Stimulated activated CD8-positive, alpha-beta memory T cell treated with anti-CD3 and anti-CD28 coated beads, Interleukin-7, amount 100 ng/mL, for 4 hours (primary cell): ENCODE measurements at places on chromosomes 5 and 9.

DNA sequence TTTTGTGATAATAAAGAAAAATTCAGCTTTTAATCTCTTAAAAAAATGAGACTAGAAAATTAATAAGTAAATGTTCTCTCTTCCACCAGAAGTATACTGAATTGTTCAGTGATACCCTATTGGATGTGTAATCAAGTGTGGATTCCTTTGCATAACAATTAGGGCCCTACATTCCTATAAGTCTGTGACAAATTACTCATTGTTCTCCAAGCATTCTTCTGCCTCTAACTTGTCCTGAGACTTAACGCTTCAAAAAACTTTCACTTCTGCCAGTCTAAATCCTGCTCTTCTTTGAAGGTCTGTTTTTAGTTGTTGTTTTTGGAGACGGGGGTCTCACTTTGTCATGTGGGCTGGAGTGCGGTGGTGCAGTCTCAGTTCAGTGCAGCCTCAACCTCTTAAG, 9.2 kb upstream of the DDX46 start:
- no peak for DNase-seq

GRCh38 chr9:100720922-100721321, 143.0 kb downstream of the CAVIN4 start:
- no peak for DNase-seq

GRCh38 chr5:101782352-101783103, 513.6 kb downstream of the SLCO4C1 start:
- no peak for DNase-seq

DNA sequence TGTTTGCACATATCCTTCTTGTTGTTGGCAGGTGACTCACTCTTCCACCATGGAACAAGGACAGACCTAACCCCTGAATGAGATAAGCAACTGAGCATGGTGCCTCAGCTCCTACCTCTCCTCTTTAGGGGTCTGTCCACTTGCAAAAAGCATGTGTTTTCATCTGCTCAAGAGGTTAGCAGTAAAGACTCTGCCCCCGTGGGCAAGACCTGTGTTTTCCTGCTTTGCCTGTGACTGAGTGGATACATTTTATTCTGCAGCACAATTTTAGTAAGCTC, 111.0 kb upstream of the LIFR start:
- DNase-seq, result no peak

DNA sequence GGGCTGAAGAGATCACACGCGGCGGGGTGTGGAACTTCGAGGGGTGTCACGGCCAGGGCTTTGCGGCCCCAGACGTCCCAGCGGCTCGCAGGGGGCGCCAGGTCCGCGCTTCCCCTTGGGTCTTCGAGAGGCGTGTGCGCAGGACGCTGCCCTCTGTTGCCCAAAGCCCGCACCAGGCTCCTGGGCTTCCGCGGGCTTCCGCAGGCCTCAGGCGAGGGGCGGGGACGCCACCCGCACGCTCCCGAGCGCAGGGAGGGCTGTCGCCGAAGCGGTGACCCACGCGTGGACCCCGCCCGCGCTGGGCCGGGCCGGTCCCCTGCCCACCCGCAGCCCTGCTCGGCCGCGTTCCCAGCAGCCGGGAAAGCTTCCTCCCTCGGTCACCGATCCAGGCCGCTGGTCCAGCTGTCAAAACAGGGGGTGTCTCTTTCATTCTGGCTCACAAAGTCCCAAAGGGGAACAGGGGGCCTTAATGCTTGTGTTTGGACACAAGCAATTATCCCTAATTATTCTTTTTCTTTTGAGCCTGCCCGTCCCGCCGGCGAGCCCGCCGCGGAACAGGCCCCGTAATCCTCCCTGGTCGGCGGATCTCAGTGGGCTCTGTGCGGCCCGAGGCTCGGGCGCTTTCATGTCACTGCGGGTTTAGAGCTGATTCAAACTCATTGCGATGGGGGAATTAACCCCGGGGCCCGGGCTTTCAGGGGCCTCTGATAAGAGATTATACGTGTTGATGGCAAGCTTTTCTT, 60.6 kb downstream of the TMEM174 start:
- DNase-seq, result no peak

DNA sequence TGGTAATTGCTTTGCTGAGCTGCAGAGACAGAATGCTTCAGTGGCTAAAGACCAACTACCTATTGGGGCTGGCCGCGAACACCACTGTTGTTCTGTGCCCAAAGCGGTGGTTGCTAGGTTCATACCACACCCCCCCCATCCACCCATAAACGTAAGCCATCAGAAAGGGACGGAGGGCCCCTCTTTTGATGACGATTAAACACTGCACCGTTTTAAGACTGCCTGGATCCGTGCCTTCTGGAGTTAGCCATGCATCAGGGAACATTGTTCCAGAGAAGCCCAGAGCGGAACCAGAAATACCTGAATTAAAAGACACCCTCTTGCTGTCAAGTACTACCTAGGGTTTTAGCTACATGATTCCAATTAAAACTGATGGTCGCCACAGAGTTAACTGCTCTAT, 369.1 kb upstream of the DAP start:
- DNase-seq, result no peak

DNA sequence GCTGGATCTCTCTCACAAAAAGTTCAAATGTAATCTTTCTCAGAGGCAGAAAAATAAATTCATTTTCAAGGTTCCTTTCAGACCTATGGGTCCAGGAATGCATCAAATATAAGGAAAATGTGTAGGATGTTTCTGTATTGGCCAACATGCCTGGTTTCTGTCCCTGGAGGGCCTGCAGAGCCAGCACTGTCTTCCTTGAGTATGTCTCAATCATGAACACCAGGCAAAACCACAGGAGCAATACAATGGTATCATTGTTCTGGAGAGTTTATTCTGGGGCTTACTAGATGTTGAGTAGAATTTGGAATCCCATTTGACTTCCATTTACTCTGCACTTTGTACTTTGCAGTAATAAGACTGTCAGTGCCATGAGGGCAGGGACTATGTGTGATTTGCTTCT, 23.5 kb downstream of the INSYN2B start:
- DNase-seq, result no peak

- DNase-seq, result no peak
Measured at GRCh38 chr9:5764130-5764868, 68.6 kb downstream of the ERMP1 start.

GRCh38 chr5:169910393-169910792, 69.9 kb downstream of the INSYN2B start:
- no peak for DNase-seq

DNA sequence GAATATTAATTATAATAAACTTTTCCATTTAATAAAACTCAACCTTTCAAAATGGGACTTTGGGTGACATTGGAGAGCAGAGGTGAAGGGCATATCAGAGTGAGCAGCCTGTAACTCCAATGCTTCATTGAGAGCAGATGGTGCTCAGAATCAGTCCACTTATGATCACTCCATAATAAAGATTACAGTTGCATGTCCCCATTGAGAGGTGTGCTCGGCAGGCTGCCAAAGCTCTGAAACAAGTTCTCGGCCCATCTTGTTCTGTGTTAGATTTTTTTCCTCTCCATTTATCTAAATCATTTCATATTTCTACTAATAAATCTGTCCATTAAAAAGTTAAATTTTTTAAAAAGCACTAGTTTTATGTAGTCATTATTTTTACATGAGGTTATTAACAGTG, 1786.4 kb upstream of the WWC1 start:
- DNase-seq, result no peak

DNA sequence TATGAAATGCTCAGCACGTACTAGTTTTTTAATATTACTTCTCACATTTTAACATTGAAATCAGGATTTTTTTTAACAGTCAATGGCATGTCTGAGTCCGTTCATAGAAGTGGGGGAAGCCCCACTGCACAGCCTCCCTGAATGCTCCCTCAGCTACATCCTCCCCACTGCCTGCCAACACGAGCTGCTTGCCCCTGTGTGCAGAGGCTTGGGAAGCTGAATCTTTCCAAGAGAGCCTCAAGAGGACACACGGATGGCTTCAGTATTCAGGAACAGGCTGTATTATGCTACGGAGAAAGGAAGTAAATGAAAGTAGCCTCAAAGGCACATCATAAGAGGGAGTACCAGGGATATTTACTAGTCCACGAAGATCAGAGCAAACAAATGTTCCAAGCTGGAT, 248.7 kb downstream of the SPOCK1 start:
- no peak for DNase-seq

GRCh38 chr9:132739710-132740310, 69.5 kb downstream of the GTF3C4 start:
- no peak for DNase-seq

GRCh38 chr5:55232985-55233928, at the start of gene CCNO:
Gene CCNO, minus strand, starts transcription at chr5:55233608. Its CDS starts 85 bp downstream, at chr5:55233523.
- no peak for DNase-seq

GRCh38 chr5:65907135-65907534, 19.2 kb upstream of the ERBIN start:
- DNase-seq, result no peak

- no peak for DNase-seq
Measured at GRCh38 chr5:124111886-124112285, 599.9 kb downstream of the CSNK1G3 start.

DNA sequence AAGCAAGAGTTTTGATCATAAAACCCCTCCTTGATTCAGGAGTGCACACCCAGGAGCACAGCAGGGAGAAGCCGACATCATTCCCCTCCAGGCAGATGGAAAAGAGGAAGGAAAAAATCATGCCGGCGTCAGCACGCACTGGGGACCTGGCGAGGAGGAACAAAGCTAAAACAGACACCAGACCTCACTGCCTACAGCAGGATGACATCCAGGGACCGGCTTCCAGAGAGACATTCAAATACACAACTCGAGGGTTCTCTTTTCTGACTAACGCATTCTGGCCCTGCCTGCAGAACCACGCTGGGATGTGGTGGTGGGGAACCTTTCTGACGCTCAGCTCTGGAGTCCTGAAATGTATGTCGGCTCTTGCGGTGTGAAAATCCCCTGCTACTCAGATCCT, 2.7 kb downstream of the UBAC1 start:
- DNase-seq, result no peak

- no peak for DNase-seq
Measured at GRCh38 chr5:139647506-139648204, 494 bp upstream of the CXXC5 start.

- peak; percentile 68 for DNase-seq
Measured at GRCh38 chr9:120931231-120932085, 4.9 kb upstream of the TRAF1 start.

DNA sequence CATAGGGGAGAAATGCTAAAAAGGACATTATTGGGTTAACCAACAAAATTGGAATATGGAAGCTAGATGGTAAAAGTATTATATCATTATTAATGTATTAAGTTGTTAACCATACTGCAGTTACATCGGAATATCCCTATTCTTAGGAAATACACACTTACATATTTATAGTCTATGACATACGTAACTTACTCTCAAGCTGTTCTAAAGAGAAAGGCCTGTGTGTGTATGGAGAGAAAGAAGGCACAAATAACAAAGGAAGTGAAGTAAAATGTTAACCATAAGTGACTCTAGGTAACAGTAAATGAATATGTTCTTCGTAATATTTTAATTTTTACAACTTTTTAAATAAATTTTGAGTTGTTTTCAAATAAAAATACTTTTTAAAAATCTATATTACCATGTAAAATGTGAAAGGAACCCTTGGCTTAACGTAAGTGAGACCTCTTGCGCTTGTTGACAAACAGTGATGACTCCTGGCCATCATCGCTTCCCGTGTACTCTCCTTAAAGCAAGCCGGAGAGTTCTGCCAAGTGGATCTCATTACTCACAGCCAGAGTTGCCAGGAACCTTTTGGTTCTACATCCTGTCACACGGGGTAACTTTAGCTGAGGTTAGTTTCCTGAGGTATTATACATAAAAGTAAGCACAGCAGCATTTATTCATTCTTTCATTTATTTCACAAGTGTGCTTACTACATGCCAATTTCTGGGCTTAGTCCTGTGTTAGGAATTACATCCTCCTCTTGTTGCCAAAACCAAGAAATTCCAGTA, 165.4 kb downstream of the EPB41L4A start:
- DNase-seq, result no peak

GRCh38 chr9:138111607-138112006, 234.0 kb downstream of the CACNA1B start:
- DNase-seq, result no peak

GRCh38 chr9:38196714-38197113, 127.7 kb upstream of the SHB start:
- no peak for DNase-seq

DNA sequence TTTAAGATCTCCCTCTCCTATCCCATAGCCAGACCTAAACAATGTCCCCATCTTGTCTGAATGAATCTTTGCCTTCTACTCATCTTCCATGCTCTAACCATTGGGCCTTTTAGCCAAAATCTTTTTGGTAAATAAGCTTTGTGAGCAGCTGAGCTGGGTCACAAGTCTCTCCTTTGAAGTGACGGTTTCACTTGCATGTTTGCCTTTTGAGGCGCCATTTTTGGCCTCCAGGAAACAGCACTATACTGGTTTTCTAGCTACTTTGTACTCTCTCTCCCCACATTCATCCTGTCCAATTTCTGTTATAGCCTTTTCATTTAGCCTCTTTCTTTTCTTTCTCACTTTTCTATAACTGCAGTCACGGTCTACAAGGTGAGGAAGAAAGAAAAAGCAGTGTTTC, 195.5 kb upstream of the C9orf72 start:
- no peak for DNase-seq

GRCh38 chr9:116945817-116946216, 258.7 kb downstream of the TRIM32 start:
- no peak for DNase-seq

DNA sequence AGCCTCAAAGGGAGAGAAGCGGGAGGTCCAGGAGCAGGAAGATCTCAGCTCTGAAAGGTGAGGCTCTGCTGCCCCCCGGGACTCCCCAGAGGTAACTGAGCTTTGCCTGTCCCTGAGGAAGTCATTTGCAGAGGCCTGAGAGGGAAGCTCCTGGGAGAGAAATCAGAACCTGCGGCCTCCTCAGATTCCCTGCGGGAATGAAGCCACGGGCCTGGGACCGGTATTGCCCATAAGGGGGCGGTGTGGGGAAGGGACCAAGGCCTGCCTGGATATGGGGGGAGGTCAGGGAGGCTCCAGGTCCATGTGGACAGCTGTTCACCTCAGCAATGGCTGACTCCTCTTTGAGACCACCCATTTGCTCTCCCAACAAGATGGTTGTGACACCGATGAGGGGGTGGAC, 1.3 kb downstream of the SPATA31E1 start:
- DNase-seq, result no peak
